Left lung (tissue), 14 donors: ENCODE measurements at places on chromosomes 12 and 14. TPM values are rescaled to one million over a fixed set of nuclear protein-coding genes. Genes with fewer than 3 reads are reported as not detected.

DNA sequence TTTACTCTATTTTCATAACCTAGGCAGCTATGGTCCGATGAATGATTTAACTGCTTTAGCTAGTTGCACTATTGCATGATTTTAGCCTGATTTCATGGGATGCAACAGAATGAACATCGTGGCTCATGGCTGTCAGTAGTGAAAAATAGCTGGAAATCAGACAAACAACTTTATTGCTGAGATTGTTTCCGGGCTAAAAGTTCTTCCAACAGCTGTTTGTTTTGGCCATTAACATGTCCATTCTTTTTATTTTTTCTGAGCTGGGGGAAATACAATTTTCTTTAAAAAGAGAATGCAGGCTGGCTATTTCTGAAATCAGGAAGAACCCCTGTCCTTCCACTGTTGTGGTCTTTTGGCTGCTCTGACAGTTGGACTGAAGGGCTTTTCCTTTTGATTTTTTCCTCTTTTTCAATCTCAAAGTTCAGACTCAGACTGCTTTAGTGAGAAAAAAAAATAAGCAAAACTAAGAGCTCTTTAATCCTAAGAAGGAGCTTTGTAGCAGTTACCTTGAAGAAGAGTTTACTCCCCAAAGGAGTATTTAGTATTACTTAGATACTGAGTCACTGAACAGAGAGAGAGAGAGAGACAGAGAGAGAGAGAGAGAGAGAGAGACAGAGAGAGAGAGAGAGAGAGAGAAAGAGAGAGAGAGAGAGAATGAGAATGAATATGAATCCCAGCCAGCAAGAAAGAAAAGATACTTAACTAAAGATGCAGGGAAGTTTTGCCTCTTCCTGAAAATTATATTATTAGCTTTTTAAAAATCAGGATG lies at the start of gene NAV3:
NAV3 (plus strand) TSS at position 312 of the 769 bp plus-strand sequence. CDS start 568 bp downstream, outside the sequence.
- DNase-seq = no peak

DNA sequence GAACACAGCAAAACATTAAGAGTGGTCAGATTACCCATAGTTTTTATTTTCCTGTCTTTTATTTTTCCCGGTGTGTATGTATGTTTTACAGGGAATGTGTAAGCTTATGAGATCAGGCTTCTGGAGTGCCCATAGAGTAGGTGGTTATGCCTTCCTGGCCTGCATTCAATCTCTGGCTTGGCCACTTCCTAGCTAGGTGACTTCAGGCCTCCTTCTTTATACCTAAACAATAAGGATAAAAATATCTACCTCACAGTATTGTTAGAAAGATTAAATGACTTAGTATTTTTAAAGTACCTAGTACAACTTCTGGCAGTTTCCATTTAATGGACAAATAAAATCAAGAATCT lies 42.4 kb downstream of the ITPR2 start:
- DNase-seq = no peak

DNA sequence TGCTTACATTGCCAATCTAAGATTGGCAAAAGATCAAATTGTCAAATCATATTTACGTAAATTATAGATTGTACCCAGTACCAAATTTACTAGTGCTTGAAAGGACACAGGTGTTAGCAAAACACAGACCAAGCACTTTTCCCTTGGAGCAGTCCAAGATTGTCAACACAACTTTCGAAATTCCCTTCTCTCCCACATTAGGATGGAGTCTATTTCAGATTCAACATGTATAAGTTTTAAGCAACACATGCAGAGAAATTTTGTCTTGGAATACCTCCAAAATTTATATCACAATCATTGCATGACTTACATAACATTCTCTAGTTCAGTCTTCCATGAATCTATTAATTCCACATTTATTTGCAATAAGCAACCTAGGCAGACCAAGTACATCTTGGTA lies 74.9 kb upstream of the SLCO1C1 start:
- DNase-seq = no peak

DNA sequence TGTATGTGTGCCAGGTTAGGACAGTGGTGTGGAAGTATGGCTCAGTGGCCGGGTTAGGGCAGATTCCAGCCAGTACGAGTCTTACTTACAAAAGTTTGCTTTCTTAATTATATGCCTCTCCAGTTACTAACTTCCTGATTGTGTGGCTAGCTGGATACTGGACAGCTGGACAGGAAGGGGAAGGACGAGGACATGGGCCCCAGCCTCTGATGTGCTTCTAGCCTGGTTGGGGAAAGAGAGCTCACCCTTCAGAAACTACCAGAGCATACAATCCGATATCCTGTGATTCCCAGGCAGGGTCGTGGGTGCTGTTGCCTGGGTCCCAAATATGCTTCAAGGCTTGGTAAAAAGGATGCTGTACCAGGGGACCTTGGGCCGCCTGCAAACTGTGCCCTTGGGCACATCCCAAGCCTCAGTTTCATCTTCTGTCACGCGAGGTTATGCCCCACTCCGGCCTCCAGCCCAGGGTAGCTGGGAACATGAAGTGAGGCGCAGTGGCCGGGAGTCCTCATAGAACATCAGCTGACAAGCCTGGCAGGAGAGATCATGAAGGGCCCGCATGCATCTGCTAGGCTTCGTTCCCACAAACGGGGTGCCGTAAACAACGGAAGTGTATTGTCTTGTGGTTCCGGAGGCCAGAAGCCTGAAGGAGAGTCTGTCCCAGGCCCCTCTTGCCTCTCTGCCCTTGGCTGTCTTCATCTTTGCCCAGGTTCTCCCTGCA lies 23.2 kb upstream of the RIN3 start:
- no peak for DNase-seq

COX8C gene
- 0.44 TPM for polyA plus RNA-seq

- DNase-seq = no peak
Observed at GRCh38 chr12:67925077-67925476, 64.2 kb upstream of the IFNG-AS1 start.

IL23A gene
- polyA plus RNA-seq = 0.69 TPM

DNA sequence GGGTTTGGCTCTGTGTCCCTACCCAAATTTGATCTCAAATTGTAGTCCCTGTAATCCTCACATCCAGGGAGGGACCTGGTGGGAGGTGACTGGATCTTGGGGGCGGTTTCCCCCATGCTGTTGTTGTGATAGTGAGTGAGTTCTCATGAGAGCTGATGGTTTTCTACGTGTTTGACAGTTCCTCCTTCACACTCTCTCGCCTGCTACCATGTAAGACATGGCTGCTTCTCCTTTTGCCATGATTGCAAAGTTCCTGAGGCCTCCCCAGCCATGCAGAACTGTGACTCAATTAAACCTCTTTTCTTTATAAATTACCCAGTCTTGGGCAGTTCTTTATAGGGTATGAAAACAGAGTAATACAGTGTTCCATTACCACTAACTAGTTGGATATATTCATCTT lies 10.3 kb upstream of the LRRC23 start:
- peak; percentile 24 for DNase-seq

DNA sequence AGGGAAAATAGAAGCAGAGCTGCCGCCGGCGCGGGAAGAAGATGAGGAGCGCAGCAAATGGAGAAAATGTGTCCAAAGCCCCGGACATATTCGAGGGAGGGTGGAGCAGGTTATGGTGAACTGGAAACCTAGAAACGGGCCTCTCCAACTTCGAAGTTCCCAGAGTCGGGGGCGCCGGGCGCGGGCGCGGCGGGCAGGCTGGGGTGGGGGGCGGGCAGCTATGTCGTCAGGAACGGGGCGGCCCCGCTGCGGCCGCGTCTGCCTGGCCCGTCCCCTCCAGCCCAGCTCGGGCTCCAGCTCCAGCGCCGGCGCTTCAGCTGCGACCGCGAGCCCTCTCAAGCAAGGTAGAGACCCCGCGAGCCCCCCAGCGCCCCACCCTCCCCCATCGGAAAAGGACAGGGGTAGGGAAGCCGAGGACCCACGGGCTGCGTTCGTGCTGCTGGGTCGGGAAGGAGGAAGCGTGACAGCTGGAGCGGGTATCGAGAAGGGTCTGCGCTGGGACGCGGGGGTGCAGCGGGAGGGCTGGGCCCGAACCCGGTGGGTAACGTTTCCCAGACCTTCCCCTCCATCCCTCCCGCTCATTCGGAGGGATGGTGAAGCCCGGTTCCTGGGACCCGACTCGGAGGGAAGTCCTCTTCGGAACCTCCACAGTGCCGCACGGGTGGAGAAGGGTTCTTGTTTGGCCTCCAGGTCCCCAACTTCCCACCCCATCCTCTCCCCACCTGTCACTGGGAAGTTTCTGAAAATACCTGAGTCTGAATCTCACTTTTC lies 1.0 kb downstream of the DGKA start:
- DNase-seq = peak; percentile 48

DNA sequence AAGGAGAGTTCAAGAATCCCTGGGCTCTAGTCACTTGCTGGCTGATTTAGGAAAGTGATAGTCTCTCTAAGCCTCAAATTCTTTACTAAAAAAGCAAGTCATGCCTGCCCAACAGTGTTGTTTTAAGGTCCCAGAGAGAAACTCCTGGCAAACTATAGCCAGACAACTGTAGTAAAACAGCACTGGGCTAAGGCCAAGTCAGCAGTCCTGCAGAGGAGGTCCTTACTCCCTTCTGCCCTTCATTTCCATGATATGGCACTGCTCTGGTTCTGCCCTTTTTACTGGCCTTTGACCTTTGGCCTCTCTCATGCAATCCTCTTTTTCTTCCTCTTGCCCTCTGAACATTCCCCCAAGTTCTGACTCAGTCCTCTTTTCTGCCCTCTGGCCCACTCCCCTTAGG lies 74.9 kb downstream of the VWF start:
- no peak for DNase-seq

SSTR1 gene
- 1.3 TPM for polyA plus RNA-seq

DNA sequence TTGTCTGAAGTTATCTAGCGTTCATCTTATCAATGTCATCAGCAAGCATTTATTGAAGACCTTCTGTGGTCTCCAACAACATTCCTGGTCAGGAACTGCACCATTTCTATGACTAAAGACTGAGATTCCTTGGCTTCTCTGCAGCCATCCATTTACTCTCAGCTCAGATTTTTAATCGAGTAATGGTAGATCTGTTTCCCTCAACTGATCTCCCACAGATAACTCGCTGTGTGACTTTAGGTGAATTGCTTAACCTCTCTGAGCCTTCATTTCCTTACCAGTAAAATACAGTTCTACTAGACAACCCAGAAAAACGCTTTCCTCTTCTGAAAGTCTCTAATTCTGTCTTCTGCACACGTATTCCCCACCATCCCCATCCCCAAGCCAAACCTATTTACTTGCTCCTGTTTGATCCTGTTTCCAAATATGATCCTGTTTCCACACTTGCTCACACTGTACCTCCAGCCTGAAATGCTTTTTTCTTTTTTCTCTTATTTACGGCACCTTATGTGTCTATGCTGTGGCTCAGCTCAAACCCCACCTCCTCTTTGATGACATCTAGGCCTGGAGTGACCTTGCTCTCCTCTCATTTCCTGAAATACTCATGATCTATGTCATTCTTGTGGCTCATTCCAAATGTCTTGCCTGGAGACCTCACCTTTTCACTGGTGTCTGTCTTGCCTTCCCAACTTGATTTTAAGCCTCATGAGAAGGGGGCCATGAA lies 21.8 kb downstream of the PLXNC1 start:
- DNase-seq = no peak
